ENCODE measurements at places on chromosomes 7 and 10. TPM values are rescaled to one million over a fixed set of nuclear protein-coding genes. Genes with fewer than 3 reads are reported as not detected.

- DNase-seq = no peak
Measured at GRCh38 chr7:128094686-128095085, 63.4 kb upstream of the LRRC4 start.

DNA sequence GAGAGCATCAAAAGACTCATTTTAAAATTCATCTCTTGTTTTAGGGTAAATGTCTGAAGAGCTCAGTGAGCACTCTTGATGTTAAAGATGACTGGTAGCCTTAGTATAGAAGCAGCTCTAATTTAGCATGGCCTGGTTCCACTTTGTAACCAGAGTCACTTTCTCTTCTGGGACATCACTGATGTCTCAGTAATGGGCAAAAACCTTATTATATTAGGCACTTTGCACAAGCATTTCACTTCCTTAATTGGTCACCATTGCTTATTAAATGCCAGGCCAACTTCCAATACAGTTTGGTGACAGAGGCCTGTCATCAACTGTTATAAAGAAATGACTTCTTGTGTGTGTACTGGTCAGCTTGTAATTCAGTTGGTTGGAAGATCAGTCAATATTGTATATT lies 53.0 kb downstream of the STEAP1B start:
- DNase-seq = no peak

DNA sequence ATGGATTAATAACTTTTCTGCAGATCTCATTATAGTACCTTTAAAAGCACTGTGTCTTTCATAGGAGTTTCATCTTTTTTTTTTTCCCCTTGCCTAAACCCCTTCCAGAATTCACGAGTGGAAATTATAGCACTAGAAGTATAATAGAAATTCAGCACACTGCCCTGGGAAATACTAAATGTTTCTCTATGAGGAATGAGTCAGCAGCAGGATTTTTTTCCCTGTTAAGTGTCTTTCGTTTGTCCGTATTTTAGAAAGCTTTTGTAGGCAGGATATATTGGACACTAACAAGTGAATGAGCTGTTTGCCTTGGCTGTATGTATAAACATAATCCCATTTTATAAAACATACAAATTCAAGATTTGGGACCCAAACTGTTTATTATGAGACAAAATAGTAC lies 105.8 kb downstream of the EXOC4 start:
- no peak for DNase-seq

Gene CPA1
- not detected for total RNA-seq

DNA sequence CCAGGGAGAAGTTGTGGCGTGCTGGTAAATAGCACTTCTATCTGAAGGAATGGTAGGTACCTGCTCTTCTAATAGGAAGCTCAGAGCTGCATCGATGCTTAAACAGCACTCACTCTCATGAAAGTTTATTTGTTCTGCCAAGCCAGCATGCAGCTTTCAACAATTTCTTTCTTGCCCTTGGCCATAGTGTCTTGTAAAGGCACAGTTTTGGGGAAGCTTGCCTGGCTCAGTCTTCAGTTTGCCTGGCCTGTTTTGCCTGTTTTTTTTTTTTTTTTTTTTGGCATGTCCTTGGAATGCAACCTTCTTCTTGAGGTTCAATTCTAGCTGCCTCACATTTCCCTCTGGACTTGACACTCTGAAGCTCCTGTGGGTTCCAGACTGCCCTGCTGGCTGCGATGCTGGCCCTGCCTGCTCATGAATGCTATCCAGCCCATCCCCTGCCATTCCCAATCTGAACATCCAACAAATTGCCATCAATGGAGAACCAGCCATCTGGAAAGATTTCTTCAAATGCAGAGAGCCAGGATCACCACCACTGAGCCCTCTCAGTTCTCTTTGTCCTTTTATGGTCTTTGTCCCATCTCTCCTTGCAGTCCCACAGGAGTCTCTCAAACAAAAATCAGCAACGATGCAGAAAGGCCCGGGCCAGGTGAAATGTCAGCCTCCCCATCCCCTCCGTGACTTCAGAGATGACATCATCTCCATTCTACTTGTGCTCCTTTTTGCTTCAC lies 133.9 kb downstream of the ANLN start:
- no peak for DNase-seq

- no peak for DNase-seq
Measured at GRCh38 chr10:58644311-58644710, 131.6 kb downstream of the BICC1 start.

- DNase-seq = no peak
Measured at GRCh38 chr7:80967917-80968297, 49.1 kb upstream of the SEMA3C start.

DNA sequence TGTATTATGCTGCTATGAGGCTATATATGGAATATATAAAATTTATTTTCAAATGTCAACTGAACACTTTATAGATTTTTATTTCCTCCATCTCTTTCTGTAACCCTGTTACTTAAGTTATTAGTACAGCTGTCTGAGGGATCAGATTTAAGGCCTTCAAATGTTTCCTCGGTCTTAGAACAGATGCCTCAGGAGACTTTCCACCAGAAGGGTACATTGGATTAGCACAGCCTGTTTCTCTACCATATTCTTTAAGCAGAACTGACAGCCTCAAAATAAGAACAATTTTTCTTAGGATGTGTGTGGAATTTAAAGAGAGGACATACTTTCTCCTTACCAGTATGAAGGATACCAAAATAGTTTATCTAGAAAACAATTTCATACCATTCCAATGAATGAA lies 53.0 kb upstream of the HGF start:
- DNase-seq = no peak

GRCh38 chr10:95711492-95711891 lies 17.8 kb upstream of the TCTN3 start:
- no peak for DNase-seq

DNA sequence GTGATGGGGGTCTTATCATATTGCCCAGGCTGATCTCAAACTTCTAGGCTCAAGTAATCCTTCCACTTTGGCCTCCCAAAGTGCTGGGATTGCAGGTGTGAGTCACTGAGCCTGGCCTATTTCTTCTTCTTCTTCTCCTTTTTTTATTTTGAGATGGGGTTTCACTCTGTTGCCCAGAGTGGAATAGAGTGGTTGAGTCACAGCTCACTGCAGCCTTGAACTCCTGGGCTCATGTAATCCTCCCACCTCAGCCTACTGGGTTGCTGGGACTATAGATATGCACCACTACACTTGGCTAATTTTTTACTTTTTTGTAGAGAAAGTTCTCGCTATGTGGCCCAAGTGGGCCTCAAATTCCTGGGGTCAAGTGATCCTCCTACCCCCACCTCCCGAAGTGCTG lies 124.3 kb downstream of the SKIDA1 start:
- DNase-seq = no peak

DNA sequence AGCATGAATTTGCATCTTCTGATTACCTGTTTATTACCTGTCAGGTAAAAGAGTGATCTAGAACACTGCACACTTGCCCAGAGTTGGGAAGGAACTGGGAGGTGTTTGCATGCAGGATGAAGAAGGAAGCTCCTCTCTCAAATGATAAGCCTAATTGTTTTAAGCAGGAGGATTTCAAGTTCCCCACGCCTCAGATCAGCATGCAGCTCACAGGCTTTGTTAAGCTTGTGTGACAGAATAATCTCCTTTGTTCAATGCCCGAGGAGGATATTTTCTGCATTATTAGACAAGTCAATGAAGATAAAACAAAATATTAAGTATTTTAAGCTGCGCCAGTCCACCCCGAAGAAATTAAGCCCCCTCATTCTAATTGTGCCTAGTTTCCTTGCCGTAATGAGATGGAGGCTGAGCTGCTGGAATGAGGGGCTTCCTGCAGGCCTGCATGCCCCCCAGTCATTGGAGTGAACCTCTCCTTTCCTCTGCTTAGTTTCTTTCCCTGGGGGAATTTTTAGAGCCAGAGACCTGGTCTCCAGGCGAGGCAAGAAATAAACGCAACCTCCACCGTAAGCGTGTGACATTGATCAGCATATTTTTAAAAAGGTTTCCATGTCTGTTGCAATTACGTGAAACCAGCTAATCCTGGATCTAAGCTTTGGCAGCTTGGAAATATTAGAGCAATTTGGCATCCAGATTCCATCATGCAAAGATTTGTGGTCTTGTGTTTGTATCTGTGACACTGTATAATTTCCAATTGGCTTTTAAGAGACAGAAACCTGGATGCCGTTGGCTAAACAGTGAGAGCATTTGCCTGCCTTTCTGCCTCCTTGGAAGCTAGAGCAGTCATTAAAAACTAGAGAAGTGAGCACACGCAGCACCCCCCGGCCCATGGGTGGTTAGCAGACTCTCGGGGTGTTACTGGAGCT lies 376.0 kb downstream of the GALNT17 start:
- no peak for DNase-seq

DNA sequence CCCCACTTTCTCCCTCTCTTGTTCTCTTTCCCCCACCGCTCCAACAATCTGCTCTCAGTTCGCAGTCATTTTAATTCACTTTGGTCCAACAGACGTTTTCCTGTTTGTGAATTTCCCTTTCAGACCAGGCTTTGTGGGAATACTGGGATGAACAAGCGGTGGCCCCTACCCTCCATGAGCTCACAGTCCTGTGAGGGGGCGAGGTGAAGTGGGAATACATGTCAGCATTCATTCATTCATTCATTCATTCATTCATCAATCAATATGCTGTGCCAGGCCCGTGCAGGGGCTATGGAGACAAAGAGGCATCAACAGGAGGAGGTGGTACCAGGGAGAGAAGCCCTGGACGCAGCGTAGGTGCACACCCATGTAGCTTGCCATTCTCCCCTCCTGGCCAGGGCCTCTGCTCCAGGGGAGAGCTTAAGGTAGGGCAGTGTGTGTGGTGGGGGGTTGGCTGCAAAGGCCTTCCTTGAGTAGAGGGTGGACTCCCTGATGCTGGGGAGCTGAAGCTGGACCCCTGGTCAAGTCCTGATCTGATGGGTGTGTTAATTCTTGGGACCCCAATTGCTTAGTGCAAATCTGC lies 16.1 kb downstream of the PRF1 start:
- no peak for DNase-seq

DNA sequence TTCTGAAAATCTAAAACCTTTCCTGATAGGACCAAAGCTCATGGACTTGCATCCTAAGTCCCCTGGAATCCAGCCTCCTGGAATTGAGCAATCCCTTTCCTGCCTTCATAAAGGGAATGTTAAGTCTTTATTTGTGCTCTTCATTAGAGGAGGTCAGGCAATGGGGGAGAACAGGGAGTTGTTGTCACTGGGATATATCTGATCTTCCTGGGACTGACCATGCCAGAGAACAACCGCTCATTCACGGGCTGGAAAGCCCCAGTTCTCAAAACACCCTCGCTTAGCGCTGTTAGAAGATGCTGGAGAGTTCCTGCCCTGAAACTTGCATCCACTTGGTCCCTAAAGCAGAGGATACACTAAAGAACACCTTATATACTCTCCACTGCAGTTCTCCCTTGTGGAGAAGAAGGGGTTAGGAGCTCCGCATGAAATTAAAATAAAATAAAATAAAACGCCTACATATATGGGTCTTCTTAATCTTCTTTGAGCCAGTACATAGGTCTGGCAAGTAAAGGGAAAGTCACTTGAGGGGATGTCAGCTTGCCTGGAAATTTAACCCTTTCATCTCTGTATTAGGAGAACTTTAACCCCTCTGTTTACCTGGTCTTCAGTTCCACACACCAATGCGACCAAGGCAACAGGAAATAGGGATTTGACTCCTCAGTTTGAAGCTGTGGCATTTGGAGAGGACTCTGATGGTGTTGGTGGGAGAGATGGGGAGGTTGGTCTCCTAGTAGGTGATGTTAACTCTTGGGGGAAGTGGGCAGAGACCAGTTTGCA lies 1.2 kb downstream of the SORCS1 start:
- DNase-seq = no peak

GRCh38 chr7:148242294-148242821 lies 348.2 kb upstream of the C7orf33 start:
- peak; percentile 23 for DNase-seq

DNA sequence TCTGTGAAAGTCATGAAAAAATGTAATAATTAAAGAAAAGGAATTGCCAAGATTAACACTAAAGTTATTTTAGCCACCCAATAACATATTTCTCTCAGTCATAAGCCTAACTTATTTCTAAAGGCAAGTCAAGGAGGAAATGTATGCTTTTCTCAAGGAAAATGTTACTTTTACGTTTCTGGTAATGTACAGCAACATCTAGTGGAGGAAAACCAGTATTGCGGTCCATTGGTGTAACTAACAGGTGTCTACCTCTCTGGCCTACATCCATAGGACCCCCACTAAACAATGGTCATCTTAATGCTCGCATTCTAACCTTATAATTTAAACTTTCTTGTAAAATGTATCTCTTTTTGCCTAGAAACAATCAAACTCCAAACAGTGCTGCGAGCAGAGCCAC lies 437.5 kb downstream of the KIF20B start:
- DNase-seq = no peak

GRCh38 chr7:134293002-134293740 lies 23.6 kb downstream of the SLC35B4 start:
- peak; percentile 35 for DNase-seq

- DNase-seq = no peak
Measured at GRCh38 chr10:829241-829640, 102.3 kb downstream of the LARP4B start.

Gene TSPAN12
- 41.9 TPM for total RNA-seq

DNA sequence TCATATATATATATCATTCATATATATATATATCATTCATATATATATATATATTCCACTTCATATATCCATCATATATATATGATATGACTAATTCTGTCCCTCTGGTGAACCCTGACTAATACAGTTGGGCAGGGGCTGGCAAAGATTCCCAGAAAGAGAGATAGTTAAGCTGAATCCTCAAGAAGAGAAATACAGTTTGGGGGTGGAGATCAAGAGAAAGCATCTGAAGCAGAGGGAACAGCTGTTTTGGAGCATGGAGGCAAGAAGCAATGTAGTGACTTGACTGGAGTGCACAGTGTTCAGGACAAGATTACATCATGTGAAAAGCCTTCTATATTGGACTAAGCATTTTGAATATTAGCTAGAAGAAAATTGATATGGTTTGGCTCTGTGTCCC lies 540.7 kb downstream of the MAGI2 start:
- no peak for DNase-seq

DNA sequence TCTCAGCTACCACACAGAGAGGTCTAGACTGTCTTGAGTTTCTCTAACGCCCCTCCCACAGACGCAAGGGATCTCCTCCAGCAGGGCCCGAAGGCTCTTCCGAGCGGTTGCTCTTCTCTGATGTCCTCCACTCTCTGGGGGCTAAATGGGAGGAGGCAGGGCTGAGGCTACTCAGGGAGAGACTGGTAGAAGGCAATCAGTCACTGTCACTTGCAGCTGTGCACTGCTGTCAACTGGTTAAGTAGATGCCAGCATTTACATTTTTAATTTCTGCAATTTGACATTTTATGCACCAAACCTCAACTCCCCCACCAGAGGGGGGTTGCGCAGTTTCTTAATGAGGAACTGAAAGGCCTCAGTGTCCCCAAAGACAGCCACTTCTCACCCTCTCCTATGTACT lies 442.8 kb downstream of the PLXNA4 start:
- no peak for DNase-seq

GRCh38 chr7:17194656-17195055 lies 103.8 kb upstream of the AHR start:
- DNase-seq = no peak

- DNase-seq = no peak
Measured at GRCh38 chr10:74502963-74503608, 323.3 kb upstream of the KAT6B start.
